ENCODE measurements at places on chromosomes 13 and 19. TPM values are rescaled to one million over a fixed set of nuclear protein-coding genes. Genes with fewer than 3 reads are reported as not detected.

Gene ZNF135
- not detected for total RNA-seq

Gene DCLK1
- not detected for total RNA-seq

- no peaks in the 10 kb centered on the region for H3K27me3 ChIP-seq
- no peak overlapping the region for H3K4me3 ChIP-seq
- H3K4me1 ChIP-seq = peaks cover 2% of the 10 kb centered on the region
- H3K27ac ChIP-seq = no peak overlapping the region
- H3K36me3 ChIP-seq = no peaks in the 10 kb centered on the region
- DNase-seq = peak; percentile 52
These were observed 50.7 kb upstream of the PNMA8B start for GRCh38 chr19:46546194-46546896.

GRCh38 chr13:28041031-28041461 is 52.6 kb upstream of the URAD start:
- DNase-seq = no peak
- no peak overlapping the region for H3K27ac ChIP-seq
- peaks cover 27% of the 10 kb centered on the region for H3K27me3 ChIP-seq
- peaks cover 2% of the 10 kb centered on the region for H3K4me1 ChIP-seq
- H3K36me3 ChIP-seq = no peaks in the 10 kb centered on the region

DNA sequence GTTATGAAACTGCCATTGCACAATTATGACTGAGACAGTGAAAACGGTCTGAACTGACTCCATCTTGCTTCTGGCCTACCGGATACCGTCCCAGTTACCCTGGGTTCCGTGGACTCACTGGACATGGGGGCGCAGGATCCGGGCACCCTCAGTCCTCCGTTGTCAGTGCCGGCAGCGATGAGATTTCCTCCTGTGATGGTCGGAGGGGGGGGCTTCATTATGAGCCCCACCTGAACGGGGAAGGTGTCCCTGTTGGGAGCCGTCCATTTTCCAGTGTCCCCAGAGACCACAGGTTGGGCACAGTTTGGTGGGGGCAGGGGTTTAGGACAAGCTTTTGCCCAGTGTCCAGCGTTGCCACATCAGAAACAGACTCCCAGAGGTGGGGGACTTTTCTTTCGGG is 23.4 kb downstream of the TMEM255B start:
- no peak overlapping the region for H3K27ac ChIP-seq
- H3K4me1 ChIP-seq = no peaks in the 10 kb centered on the region
- H3K27me3 ChIP-seq = peaks cover 16% of the 10 kb centered on the region
- DNase-seq = no peak
- H3K36me3 ChIP-seq = no peaks in the 10 kb centered on the region

Gene SHISA2
- total RNA-seq = 0.17 TPM

Gene ZNF681
- 3.9 TPM for total RNA-seq

GRCh38 chr19:40143612-40144011 is 47.6 kb upstream of the MAP3K10 start:
- peak; percentile 65 for DNase-seq
- H3K27me3 ChIP-seq = no peaks in the 10 kb centered on the region
- peaks cover 36% of the 10 kb centered on the region for H3K4me1 ChIP-seq
- H3K36me3 ChIP-seq = no peaks in the 10 kb centered on the region
- H3K4me3 ChIP-seq = no peak overlapping the region

DNA sequence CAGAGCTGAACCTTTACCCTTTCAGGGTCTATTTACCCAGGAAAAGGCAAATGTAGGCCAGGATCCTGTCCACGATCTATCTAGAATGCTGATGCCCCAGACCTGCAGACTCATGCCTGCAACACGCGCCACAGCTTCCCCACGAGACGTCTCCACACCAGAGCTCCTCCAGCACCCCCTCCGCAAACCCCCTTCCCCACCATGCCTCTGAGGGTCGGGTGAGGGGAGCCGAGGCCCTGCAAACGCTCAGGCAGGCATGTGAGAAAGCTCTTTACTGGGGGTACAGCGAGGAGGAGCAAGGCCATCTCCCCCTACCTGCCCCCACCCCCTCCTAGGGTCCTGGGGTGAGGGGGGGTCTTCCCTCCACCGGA is 8.9 kb downstream of the DYRK1B start:
- H3K27ac ChIP-seq = no peak overlapping the region
- H3K4me3 ChIP-seq = no peak overlapping the region
- no peak for DNase-seq
- H3K4me1 ChIP-seq = peaks cover 8% of the 10 kb centered on the region
- no peaks in the 10 kb centered on the region for H3K27me3 ChIP-seq

DNA sequence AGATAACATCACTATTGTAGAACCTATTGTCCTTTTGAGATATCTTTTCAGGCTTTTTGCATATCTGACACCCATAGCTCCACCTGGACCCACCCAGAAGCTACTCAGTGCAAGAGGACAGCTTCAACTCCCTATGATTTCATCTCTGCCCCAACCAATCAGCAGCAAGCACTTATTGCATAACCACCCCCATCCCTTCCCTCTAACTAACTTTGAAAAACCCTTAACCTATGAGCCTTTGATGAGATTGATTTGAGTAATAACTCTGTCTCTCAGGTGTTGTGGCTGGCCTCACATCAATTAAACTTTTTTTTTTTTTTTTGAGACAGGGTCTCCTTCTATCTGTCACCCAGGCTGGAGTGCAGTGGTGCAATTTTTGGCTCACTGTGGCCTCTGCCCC is 13.4 kb upstream of the MTRF1 start:
- H3K4me1 ChIP-seq = peaks cover 4% of the 10 kb centered on the region
- H3K27me3 ChIP-seq = no peaks in the 10 kb centered on the region
- no peak overlapping the region for H3K4me3 ChIP-seq
- no peak for DNase-seq
- no peaks in the 10 kb centered on the region for H3K36me3 ChIP-seq

- peaks cover 23% of the 10 kb centered on the region for H3K36me3 ChIP-seq
- no peaks in the 10 kb centered on the region for H3K27me3 ChIP-seq
- no peak overlapping the region for H3K27ac ChIP-seq
- DNase-seq = no peak
These were observed 111.0 kb upstream of the MCF2L start for GRCh38 chr13:112857914-112858490.

DNA sequence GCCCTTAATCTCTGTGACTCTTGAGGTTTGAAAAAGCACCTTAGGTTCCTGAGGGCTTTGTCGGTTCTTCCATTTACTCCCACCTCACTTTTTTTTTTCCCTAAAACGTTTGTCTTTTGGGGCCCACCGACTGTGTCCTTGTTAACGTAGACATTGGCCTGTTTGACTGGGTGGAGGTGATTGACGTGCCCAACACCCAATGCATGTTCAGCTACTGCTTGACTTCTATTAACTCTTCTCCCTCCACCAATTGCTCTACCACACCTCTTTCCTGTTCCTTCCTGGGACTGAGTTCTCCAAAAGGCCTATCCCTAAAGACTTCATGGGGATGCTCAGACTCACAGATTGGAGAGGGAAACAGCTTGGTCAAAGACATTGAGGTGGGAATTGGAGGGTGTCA is 17.3 kb downstream of the CKM start:
- H3K27me3 ChIP-seq = no peaks in the 10 kb centered on the region
- H3K27ac ChIP-seq = no peak overlapping the region
- H3K4me3 ChIP-seq = no peak overlapping the region
- H3K4me1 ChIP-seq = no peaks in the 10 kb centered on the region

DNA sequence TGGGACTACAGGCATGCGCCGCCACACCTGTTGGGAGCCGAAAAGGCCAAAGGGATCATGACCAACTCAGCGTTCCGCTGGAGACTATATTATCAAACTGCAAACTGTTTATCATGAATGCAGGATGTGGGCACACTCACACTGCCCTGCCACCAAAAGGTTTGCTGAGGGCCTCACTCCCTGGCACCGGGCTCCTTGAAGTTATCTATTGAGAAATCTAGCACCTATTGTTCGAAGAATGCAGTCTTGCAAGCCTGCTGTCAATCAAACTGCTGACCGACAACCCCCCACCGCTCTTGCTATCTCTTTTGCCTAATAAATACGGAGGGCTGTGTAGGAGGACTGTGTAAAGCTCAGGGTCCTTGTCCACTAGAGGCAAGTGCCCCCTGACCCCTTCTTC is 5.2 kb upstream of the ZNF836 start:
- no peak for DNase-seq
- no peak overlapping the region for H3K27ac ChIP-seq
- peaks cover 10% of the 10 kb centered on the region for H3K4me1 ChIP-seq
- no peak overlapping the region for H3K4me3 ChIP-seq
- H3K36me3 ChIP-seq = no peaks in the 10 kb centered on the region

GRCh38 chr13:103640606-103641005 is 574.4 kb upstream of the SLC10A2 start:
- DNase-seq = no peak
- no peaks in the 10 kb centered on the region for H3K4me1 ChIP-seq
- no peaks in the 10 kb centered on the region for H3K36me3 ChIP-seq
- H3K27ac ChIP-seq = no peak overlapping the region
- no peak overlapping the region for H3K4me3 ChIP-seq
- no peaks in the 10 kb centered on the region for H3K27me3 ChIP-seq

- H3K4me1 ChIP-seq = no peaks in the 10 kb centered on the region
- no peak for DNase-seq
- no peaks in the 10 kb centered on the region for H3K36me3 ChIP-seq
- H3K27me3 ChIP-seq = no peaks in the 10 kb centered on the region
- H3K4me3 ChIP-seq = no peak overlapping the region
These were observed 179.6 kb upstream of the HTR2A start for GRCh38 chr13:47076500-47076899.

GRCh38 chr19:32570081-32570785 is 10.8 kb upstream of the PDCD5 start:
- no peak overlapping the region for H3K4me3 ChIP-seq
- peaks cover 19% of the 10 kb centered on the region for H3K27me3 ChIP-seq
- peaks cover 7% of the 10 kb centered on the region for H3K4me1 ChIP-seq
- peak; percentile 63 for DNase-seq

DNA sequence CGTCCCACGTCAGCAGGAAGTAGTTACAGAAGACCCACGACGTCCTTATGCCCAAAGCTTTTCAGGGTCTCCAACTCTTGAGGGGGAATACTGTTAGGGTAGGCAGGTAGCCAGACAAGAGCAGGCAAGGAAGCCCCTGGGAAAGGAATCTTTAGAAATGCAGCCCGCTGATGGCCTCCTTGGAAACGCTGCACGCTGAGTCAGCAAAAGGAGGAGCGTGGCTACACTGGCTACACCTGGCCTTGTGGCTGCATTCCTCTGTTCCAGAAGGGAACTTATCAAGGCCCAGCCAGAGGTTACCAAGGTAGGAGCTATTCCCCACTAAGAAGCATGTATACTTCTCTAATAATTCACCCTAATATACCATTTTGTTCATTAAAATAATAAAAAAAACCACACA is 2.0 kb downstream of the ERVV-1 start:
- H3K36me3 ChIP-seq = no peaks in the 10 kb centered on the region
- DNase-seq = no peak
- H3K27ac ChIP-seq = no peak overlapping the region
- H3K4me3 ChIP-seq = no peak overlapping the region
- no peaks in the 10 kb centered on the region for H3K27me3 ChIP-seq

DNA sequence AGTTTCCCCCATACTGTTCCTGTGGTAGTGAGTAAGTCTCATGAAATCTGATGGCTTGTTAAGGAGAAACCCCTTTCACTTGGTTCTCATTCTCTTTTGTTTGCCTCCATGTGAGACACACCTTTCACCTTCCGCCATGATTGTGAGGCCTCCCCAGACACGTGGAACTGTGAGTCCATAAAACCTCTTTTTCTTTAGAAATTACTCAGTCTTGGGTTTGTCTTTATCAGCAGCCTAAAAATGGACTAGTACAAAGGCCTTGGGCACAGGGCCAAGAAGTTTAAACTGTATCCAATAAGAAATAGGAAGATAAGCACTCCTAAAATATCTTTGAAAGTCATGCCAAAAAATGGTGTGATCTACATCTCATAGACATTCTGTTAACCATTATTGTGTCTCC is 176.9 kb downstream of the TBC1D4 start:
- DNase-seq = no peak
- H3K36me3 ChIP-seq = peaks cover 39% of the 10 kb centered on the region
- H3K27me3 ChIP-seq = no peaks in the 10 kb centered on the region
- no peak overlapping the region for H3K27ac ChIP-seq

- H3K36me3 ChIP-seq = no peaks in the 10 kb centered on the region
- peak overlapping the region; percentile 98 for H3K27ac ChIP-seq
- peak; percentile 75 for DNase-seq
- peaks cover 14% of the 10 kb centered on the region for H3K4me1 ChIP-seq
- peak overlapping the region; percentile 97 for H3K4me3 ChIP-seq
These were observed 538 bp downstream of the ZNF428 start for GRCh38 chr19:43618921-43619261.

- H3K27me3 ChIP-seq = no peaks in the 10 kb centered on the region
These were observed 18.4 kb upstream of the MYCBP2 start for GRCh38 chr13:77345150-77345780.

- H3K36me3 ChIP-seq = no peaks in the 10 kb centered on the region
- no peak within 1 kb of the TSS for H3K27ac ChIP-seq
- DNase-seq = peak; percentile 59
- peaks cover 38% of the 10 kb centered on the region for H3K27me3 ChIP-seq
These were observed at the start of gene SPRY2 for GRCh38 chr13:80341101-80341755. Gene SPRY2 (minus strand): TSS chr13:80341126. CDS start chr13:80337705, 3,421 bp downstream.

Measured in activated CD4-positive, alpha-beta memory T cell treated with anti-CD3 and anti-CD28 coated beads for 36 hours (primary cell).